Right hindlimb (tissue), 1 donor: ENCODE measurements at places on chromosomes 4 and X.

DNA sequence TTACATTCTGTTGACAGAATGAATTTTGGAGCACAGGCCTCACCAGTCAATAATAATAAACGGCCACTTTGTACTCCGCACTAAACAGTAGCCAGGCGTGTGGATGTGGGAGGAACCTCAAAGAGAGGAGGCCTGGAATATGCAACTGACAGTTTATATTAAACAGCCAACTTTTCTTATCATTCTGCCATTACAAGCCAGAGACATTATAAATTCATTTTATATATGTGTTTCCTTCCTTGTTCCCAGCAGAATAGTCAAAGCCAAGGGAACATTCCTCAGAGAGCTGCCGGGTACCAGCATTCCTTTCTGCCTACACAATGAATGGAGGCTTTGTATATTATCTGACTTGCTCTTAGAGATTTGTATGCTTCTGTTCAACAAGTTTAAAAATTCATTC is 436.5 kb upstream of the FTHL17 start:
- peak; percentile 23 for DNase-seq

- no peak for DNase-seq
Measured at GRCh38 chrX:23118890-23119527, 119.2 kb downstream of the DDX53 start.

DNA sequence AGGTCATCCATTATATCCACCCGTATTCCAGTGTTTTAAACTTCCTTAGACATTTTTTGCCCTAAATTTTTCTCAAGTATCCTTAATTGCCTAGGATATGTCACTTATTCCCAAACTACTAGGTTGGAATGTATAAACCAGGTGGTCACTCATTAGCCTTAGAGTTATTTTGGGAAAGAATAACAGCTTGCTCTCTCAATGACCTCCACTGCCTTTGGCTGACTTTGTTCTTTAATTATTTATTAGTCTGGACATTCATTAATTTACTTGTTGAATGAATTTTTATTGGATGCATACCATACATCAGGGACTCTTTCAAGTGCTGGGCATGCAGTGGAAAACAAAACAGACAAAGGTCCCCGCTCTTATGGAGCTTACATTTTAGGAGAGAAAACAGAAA is 609.3 kb upstream of the IGFBP7 start:
- no peak for DNase-seq

DNA sequence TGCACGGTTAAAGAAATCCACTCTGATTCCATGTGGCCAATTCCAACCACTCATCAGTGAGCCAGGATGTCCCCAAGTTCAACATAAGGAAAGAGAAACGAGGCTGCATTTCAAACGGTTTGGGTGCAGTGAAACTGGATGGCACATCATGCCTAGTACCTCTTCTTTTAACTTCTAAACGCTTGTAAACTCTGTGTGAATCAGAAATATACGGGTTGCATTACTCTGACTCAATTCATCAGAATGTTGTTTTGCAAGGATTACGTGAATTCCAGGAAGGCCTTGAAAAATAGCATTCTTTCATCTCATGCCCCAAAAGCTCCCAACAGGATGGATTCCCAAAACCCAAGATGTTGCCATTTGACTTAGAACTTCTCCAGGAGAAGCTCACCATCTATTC is 270.4 kb downstream of the LDB2 start:
- no peak for DNase-seq

DNA sequence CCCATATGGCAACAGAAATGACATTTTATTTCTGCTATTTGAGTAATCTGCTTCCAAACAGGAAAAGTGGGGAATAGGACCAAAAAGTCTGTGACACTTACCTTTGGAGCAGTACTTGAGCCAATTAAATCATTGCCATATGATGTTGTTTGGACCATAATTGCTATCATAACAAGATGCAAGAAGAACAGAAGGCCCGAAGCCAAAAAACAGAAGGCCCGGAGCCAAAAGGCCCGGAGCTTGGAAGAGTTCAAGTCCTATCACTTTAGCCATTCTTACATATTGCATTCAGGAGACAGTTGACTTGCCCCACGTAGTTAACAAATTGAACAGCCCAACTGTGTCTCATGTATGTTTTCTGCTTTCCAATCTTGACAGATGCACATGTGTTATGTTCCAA is 285.6 kb downstream of the ARHGAP24 start:
- DNase-seq, result peak; percentile 76

DNA sequence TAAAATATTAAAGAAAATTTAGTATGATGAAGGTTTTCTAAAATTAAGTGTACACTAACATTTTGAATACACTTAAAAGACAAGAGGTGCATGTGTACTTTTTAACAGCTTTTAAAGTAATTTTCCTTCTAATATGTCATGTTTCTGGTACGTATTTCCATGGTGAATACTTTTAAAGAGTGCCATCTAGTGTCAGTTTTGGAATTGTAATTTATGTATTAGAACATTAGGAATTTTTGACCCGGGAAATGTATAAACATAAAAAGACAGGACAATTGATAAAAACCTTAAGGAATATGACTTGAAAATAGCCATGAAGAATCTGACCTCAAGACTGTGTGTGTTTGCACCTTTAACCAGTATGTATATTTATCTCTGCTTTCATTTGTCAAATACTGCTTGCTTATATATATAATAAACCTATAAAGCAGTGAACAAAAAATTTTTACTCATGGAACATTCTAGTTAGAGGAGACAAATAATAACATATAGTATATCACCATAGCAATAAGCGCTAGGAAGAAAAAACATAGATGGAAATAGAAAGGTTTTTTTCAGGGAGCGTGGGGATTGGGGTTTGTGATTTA is 7.2 kb downstream of the GSTCD start:
- DNase-seq, result no peak

GRCh38 chr4:81574991-81575390 is 103.3 kb upstream of the RASGEF1B start:
- no peak for DNase-seq

DNA sequence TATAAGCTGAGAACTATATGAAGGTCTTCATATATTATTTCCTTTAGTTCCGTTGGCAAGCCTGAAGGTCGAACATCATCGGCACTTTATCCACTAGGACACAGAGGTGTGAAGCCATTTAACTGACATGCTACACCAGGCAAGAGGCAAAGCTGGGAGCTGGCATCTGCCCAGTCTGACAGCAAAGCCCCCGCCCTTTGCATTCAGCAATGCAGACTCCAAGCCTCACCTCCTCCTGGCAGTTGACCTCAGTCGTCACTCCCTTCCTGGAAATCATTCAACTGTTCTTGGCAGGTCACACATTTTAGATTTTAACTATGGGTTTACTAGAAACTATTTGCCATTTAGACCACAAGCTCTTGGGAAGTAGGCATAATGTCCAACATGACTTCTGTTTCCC is 135.8 kb upstream of the FRG1 start:
- DNase-seq, result peak; percentile 61

DNA sequence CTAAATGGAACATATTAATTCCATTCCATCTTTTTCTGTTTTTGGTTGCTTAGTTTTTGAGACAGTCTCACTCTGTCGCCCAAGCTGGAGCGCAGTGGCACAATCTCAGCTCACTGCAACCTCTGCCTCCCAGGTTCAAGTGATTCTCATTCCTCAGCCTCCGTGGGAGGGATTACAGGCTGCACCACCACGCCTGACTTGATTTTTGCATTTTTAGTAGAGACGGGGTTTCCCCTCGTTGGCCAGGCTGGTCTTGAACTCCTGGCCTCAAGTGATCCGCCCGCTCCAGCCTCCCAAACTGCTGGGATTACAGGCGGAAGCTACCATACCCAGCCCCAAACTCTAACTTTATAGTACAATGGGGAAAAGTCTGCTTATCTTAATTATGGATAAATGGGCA is 11.2 kb downstream of the HNRNPD start:
- no peak for DNase-seq

- no peak for DNase-seq
Measured at GRCh38 chr4:44056721-44057151, 391.9 kb downstream of the KCTD8 start.

- no peak for DNase-seq
Measured at GRCh38 chr4:160927311-160927710, 1236.5 kb downstream of the FSTL5 start.

GRCh38 chr4:138259271-138259670 is 17.1 kb upstream of the SLC7A11 start:
- no peak for DNase-seq

- no peak for DNase-seq
Measured at GRCh38 chr4:113872426-113873260, 106.8 kb downstream of the ARSJ start.

- peak; percentile 27 for DNase-seq
Measured at GRCh38 chr4:78720994-78721677, 55.0 kb upstream of the BMP2K start.

- DNase-seq, result peak; percentile 84
Measured at GRCh38 chrX:281166-281999, at the start of gene PLCXD1. TSS of gene PLCXD1 (plus strand) at chrX:281381. CDS start at chrX:284188, 2,807 bp downstream.

- DNase-seq, result peak; percentile 98
Measured at GRCh38 chr4:137531986-137532868, at the start of gene PCDH18. TSS of gene PCDH18 (minus strand) at chr4:137532494. CDS start at chr4:137532088, 406 bp downstream.

DNA sequence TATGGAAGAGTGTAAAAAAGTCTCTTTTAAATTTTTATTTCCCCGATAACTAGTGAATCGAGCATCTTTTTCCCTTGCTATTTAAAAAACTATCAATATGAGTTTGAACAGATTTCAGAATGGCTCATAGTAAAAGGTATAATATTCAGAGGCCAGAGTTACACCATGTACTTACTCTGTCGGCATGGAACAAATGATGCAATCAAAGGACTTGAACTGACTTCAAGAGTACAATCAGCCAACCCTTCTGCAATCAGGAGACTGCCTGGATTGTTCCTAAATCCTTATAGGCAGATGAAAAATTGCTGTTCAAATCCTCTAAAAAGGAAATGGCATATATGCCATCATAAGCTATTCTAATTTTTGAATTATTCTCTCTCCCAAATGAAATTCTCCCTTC is 273.3 kb downstream of the SH2D1A start:
- DNase-seq, result no peak

DNA sequence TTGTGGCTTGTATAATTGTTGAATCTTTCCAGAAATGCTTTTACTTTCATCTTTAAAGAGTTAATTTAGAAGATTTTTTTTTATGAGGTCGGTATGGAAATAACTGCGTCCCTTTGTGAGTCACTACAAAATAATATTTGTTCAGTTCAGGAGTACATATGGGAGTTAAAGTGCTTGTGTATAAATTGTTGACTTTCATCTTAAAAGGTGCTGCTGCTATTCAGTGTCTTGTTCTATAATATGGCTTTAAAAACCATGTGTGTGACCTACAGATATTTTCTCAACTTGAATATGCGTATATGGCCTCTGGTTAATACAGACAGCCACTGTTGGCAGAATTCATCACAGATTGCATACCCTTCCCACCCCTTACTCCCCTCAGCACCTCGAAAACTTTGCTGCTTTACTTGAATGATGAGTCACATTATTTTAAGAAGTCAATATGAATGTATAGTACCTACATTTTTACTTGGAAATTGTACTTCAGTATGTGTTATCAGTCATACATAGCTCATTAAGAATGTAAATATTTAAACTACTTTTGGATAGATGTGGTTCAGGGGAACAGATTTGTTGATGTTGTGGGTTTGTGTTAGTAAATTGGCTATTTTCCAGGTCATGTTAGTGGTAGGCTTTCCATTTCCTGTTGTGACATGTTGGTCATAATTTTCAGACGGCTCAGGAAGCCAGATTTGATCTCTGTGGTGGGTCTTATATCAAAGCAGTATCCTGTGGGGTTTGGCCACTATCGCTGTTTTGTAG is 1.5 kb downstream of the CLCN3 start:
- no peak for DNase-seq

- DNase-seq, result peak; percentile 24
Measured at GRCh38 chrX:32137525-32137924, 1065.7 kb upstream of the FTHL17 start.

- no peak for DNase-seq
Measured at GRCh38 chrX:6223516-6223915, 5.2 kb downstream of the NLGN4X start.

DNA sequence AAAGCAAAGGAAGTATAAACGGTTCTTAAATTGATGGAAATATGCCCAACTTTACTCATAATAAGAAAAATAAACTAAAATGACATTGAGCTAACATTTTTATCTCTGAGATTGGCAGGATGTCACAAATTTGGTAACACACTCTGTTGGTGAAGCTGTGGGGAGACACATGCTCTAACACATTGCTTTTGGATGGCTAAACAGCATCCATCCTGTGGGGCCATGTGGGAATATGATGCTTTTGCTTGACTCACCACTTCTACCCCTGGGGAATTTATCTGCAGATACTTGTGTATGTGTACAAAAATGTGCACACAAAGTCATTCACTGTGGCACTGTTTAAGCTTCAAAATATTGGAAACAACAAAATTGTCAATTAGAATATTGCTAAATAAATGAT is 100.2 kb downstream of the ANAPC4 start:
- DNase-seq, result no peak

DNA sequence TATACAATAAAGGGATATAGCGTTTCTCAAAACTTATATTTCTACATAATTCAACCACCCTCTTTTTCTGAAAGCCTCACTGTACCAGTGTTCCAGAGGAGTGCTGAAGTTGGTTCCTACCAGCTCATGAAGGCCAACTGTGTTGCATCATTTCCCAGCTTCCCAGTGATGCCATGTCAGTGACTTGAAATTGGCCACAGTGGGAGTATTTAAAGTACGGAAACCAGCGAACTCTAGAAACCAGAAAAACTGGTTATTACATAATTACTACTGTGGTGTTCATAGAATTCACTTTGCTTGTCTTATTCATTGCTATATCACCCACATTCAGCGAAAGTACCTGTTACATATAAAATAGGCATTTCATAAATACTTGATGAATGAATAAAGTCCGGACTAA is 135.4 kb downstream of the GC start:
- DNase-seq, result no peak

DNA sequence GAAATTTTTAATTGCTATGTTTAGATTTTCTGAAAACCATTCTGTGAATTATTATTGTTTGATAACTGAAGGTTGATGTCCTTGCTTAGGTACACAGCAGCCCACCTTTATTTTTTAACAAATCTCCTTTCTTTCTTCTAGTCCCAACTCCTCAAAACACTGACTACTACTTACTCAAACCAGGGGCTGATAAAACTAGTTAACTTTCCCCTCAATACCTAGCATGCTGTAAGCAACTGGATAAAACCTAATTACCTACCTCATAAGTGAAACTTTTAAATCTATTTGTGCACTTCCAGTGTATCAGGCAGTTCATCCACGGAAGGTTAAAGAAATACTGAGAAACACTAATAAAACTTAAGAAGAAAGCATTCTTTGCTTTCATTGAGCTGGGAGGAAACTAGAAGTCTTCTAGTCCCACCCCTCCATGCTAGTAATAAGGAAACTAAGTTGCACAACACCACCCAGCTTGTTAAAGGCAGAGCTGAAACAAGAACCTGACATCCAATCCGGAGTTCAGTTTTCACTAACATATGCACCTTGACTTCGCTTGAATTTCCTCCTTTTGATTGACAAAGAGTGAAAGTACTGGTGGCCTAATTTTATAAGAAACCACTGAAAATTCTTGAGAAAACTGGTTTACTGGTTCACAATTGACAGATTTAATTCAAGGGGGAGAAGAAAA is 180.2 kb upstream of the TET2 start:
- no peak for DNase-seq

DNA sequence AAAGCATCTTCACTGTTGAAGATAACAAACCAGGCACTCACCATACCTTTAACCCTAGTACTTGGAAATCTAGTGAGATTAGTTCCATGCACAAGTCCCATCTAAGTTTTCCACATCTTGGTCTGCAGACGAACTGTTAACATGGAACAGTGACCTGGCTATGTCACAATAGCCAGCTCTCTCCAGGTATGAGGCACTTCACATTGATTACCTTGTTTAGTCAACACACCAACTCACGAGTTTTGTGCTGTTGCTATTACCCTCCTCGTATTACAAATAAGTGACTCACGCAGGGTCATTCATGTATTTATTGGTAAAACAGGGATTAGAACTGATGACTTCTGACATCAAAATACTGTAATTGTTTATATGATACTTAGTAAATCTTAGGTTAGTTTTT is 36.4 kb upstream of the FRAS1 start:
- no peak for DNase-seq
